ENCODE measurements at places on chromosomes 16 and 17.

DNA sequence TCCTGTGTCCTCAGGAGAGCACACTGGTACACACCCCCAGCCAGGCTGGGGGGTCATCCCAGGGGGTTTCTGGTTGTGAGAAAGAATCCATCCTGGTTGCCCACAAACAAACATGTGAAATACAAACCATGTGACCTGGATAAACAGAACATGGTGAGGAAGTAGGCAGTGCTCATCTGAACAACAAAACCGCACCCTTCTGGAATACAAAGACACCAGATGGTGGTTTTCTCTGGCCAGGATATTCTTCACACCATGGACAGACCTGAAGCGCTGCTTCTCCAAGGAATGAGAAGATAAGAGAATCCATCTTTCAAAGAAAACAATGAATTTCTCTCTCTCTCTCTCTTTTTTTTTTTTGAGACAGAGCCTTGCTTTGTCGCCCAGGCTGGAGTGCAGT lies 302.3 kb downstream of the SLC39A11 start:
- DNase-seq: no peak

DNA sequence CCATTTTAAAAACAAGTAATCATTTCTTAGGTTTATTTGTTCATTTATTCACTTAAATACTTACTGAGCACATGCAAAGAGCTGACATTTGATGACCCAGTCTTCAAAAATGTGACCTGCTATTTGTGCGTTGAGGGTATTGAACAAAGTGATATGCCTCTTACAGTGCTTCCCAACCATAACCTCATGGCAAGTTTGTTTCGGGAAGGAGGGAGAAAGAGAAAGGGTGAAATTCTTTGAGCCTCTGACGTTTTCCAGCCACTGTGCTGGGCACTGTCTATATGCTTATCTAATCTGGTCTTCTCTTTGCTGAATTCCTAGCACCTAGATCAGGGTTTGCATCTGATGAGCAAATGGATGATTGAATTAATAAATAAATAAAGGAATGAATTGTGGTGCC lies 479.1 kb downstream of the HAPSTR1 start:
- no peak for DNase-seq

- DNase-seq: peak; percentile 77
These were observed 192.8 kb downstream of the MAP2K6 start for GRCh38 chr17:69607162-69607834.

- no peak for DNase-seq
These were observed 11.1 kb downstream of the ITFG1 start for GRCh38 chr16:47449788-47450187.

- peak; percentile 75 for DNase-seq
These were observed at the start of gene TMEM220 for GRCh38 chr17:10729334-10730193. TSS of gene TMEM220 (minus strand) at chr17:10730023. CDS start at chr17:10729851, 172 bp downstream.

- DNase-seq: peak; percentile 31
These were observed 12.4 kb downstream of the ZG16B start for GRCh38 chr16:2842340-2843000.

DNA sequence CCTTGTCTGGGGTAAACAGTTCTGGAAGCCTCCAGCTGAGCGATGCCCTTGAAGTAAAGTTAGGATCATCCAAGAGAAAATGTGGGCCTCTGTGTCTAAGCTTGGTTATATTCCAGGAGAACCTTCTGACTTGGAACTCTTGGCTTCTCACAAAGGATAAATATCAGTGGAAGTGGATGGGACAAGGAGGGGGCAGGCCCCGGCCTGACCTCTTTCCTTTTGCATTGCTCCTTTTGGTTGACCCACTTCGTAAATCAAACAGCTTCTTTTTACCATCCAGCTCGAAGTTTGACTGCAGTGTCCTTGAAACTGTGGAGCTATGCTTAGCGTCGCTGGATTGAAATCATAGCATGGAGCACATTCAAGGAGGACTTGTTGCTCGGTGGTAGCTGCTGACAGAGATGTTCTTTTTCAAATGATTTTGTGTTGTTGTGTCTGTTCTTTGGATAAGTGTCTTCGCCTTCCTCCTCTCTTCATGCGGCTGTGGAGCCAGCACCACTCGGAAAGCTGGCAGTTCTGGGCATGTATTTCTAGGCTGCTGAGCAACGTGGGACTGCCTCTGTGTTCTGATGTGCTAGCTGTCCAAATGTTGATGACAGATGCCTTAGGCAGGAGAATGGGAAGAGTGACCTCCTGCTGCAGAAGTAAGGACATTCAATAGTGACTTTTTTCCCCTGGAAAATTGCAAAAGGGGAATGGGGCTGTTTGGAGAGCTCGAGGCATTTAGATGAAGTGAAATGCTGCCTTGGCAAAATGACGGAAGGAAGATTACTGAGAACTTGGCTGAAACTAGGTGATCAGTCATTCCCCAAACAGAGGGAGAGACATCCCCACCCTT lies 4.5 kb downstream of the MINK1 start:
- no peak for DNase-seq

DNA sequence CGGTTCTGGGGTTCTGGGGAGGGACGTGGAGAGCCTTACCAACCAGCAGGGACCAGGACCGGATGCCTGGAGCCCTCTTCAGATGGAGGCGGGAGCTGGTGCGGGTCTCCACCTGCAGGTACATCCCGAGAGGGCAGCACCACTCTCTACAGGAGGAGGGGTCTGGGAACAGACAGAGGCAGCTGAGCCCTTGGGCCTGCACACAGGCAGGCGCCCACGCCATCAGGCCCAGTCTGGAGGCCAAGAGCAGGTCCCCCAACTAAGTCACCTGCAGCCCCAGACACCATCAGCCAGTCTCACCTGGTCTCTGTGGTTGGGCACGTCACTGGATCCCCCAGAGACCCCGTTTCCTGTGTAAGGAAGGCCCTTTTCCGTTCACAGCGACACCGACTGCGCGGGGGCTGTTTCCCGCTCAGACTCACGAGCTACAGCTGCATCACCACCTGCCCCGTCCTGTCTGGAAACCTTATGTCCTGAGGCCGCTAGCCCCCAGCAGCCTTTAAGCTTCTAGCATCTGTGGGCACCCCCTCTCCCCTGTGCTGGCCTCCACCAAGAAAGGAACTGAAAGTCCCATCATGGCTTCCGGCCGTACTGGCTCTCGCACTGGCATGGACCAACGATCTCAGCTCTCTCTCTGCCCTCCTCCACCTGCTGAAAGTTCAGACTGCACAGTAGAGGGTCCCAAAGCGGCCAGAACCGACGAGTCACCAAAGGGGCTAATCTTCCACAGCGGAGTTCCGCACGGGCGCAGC lies 1.2 kb downstream of the CYBC1 start:
- DNase-seq: no peak

GRCh38 chr16:72362973-72363372 lies 191.0 kb upstream of the PMFBP1 start:
- DNase-seq: no peak

GRCh38 chr17:48627623-48628521 lies 1.7 kb upstream of the HOXB9 start:
- no peak for DNase-seq

- DNase-seq: peak; percentile 59
These were observed 333 bp upstream of the NOG start for GRCh38 chr17:56593086-56593645.

- DNase-seq: no peak
These were observed 38.3 kb downstream of the MAP2K6 start for GRCh38 chr17:69452664-69453260.

- no peak for DNase-seq
These were observed 20.9 kb downstream of the OSBPL7 start for GRCh38 chr17:47800686-47801085.

- DNase-seq: peak; percentile 51
These were observed 92.1 kb downstream of the ZNF423 start for GRCh38 chr16:49763826-49764225.

All from fibroblast of skin of back (primary cell).